Brain microvascular endothelial cell (primary cell): ENCODE measurements at places on chromosomes 3 and 15.

DNA sequence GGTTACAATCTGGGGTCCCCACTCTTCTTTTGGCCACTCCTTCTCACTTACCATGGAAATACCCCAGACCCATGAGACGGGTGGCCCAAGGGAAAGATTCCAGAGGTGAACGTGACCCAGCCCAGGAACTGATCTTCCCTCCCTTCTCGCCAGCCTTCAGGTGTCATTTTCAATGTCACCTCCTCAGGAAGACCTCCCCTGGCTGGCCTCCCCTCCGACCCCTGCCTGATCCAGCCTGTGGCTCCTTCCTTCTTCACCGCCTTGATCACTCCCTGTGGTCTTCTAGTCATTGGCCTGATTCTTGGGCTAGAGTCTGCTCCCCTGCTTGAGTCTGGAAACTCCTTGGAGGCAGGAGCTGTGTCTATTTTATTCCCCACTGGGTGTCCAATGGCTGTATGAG, 146.1 kb downstream of the SMAD6 start:
- no peak for DNase-seq

DNA sequence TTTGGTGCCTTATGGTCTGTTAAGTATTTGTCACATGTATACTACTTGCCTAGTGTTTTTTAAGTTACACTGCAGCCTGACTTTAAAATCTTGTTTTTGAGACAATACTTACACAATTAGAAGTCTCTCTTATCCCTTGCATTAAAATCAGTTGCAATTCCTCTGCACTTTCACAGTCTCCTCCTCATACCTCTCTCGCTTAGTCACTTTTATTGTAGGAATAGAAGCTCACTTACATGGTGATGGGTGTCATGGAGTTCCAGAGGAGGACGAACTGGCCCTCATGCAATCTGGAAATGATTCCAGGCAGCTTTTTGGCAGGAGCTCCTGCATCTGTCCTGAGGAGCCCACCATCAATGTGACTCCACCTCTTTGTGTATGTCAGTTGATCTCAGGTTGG, 238.4 kb upstream of the TBC1D5 start:
- no peak for DNase-seq

- no peak for DNase-seq
These were observed 328.0 kb upstream of the CDIN1 start for GRCh38 chr15:36251450-36251849.

DNA sequence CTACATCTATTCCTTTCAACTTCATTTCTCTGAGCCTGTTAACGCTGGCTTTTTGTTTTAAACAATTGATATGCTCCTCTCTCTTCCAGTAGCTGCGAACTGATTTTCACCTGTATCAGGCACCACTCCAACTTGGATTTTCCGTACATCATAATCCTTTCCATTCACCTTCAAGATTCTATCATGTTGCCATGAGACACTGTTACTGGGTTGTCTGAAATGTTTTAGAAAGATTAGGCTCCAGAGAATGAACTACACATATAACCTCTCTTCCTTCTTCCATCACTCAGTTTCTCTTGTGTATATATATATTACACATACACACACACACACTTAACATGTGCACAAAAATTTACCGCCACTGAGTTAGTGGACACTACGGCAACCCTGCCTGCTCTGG, at the start of gene USP50:
Gene USP50 (minus strand): TSS at position 101 of the 400 bp plus-strand sequence. CDS start 141 bp downstream, outside the sequence.
- no peak for DNase-seq

GRCh38 chr15:49528289-49528688, 92.3 kb downstream of the FAM227B start:
- DNase-seq = no peak

- DNase-seq = no peak
These were observed 3.4 kb upstream of the HHLA2 start for GRCh38 chr3:108292905-108293328.

- DNase-seq = no peak
These were observed 44.0 kb downstream of the GASK1A start for GRCh38 chr3:43023066-43023465.

DNA sequence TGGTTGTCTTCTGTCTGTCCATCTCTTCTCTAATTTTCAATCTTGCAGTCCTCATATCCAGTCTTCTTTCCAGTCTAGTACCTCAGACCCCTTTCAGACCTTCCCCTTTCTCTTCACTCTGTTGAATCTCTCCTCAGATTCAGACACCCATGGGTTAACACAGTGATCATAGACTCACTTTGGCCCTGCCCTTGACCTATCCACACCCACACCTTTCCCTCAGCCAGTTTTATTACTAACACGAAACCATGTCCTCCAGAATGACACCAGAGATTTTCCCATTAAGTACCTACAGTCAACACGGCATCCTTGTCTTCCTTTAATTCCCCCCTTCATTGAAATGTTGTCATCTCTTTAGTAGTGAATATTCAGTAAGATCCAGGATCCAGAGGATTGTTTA, 74.5 kb upstream of the UBE2E2 start:
- DNase-seq = no peak

DNA sequence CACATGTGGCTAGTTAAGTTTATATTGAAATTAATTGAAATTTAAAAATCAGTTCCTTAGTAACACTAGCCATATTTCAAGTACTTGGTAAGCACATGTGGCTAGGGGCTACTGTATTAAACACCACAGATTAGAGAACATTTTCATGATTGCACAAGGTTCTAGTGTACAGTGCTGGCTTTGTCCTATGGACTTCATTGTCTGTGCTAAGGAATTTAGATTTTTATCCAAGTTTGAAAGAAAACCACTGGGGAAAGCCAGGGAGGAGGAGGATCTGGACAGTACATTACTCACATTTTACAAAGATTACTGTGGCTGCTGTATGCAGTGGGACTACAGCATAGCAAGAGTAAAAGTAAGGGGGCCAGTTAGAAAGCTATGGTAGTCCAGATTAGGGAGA, 13.9 kb downstream of the STAC start:
- peak; percentile 29 for DNase-seq

- DNase-seq = no peak
These were observed 445.0 kb upstream of the TGFBR2 start for GRCh38 chr3:30161375-30161774.

DNA sequence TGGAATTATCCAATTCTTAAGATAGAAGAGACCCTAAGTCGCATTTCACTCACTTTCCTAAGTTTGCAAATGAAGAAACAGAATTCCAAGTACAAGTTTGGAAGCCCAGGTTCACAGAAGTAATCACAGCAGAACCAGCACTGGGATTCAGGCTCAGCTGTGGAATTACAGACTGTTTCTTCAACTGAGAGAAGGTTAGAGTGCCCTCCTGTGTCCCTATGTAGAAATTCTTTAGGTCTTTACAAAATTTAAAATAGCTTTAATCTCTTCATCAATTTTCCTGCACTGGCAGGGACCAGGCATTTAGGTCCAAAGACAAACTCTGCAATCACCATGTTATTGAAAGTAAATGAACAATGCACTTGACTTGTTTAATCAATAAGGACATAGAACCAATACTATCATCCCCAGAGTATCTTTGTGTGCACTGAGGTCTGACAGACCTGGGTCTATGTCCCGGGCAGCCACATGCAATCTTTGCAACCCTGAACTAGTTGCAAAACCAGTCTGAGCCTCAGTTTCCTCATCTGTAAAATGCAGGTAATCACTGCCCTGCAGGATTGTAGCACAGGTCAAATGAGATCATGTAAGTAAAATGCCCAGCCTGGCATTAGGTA, 96.3 kb upstream of the ZBED2 start:
- no peak for DNase-seq

DNA sequence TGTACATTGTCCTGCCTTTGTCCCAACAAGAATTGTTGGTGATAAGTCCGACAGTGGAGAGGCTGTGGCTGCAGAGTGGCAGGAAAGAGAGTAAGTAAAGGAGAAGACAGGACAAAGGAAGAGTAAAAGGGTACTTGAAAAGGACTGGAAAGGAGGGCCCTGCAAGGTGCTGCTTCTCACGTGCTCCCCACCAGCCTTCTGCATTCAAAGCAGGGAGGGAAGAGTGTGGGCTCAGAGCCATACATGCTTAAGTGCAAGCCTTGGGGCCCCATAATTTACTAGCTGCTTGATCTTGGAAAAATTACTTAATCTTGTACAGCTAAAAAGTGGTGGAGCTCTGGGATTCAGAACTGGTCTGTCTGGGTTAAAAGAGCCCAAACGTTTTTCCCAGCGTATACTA, 29.9 kb downstream of the MME start:
- no peak for DNase-seq

GRCh38 chr15:51841406-51842040, 12.1 kb downstream of the TMOD3 start:
- no peak for DNase-seq

GRCh38 chr3:99686955-99687612, 48.7 kb downstream of the COL8A1 start:
- DNase-seq = peak; percentile 60

- no peak for DNase-seq
These were observed 2.0 kb upstream of the MECOM start for GRCh38 chr3:169665264-169666075.

- DNase-seq = no peak
These were observed 29.8 kb downstream of the FBXL22 start for GRCh38 chr15:63626955-63627354.

GRCh38 chr3:1216856-1217255, 124.0 kb downstream of the CNTN6 start:
- no peak for DNase-seq

DNA sequence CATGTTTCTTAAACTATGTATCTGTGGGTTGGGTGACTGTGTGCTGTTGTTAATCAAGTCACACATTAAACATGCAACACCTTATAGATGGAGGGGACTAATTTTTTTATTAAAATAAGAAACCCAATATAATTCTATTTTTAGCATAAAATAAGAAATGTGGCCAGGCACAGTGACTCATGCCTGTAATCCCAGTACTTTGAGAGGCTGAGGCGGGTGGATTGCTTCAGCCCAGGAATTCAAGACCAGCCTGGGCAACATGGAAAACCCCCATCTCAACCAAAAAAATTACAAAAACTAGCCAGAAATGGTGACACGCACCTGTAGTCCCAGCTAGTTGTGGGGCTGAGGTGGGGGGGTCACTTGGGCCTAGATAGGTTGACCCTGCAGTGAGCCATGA, 1021.0 kb downstream of the EPHA3 start:
- peak; percentile 67 for DNase-seq

GRCh38 chr15:39255760-39256159, 325.1 kb upstream of the THBS1 start:
- DNase-seq = no peak

DNA sequence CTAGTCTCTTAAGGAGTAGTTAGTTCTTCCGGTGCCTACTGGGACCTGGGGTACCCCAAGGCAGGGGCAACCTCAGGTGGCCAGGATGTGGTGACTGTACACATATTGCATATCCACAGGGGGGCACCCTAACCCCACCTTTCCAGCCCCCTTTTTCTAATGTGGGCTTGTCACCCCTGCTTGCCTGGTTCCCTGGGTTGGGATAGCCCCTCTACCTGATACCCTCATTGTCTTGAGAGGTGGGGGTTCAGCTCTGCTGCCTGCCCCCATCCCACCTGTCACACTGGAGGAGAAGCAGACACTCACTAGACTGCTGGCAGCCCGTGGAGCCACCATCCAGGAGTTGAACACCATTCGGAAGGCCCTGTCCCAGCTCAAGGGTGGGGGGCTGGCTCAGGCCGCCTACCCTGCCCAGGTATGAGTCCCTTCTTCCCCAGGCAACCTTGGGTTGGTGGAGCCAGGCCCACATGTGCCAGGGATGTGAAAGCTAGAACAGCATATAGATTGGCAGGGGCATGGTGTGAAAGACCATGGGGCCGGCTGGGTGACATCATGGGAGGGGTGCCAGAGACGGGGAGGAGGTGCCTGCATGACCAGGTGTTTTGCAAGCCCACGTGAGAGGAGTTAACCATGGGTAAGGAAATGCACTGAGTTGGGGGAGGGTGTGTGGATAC, 4.0 kb downstream of the GLYCTK start:
- no peak for DNase-seq

GRCh38 chr3:107630779-107631178, 108.0 kb downstream of the BBX start:
- DNase-seq = no peak

- DNase-seq = peak; percentile 39
These were observed 103.0 kb upstream of the ARHGEF26 start for GRCh38 chr3:154018100-154018696.

GRCh38 chr15:39854161-39854560, 65.9 kb downstream of the GPR176 start:
- no peak for DNase-seq

GRCh38 chr3:39476783-39477182, 9.3 kb downstream of the MOBP start:
- no peak for DNase-seq

- DNase-seq = no peak
These were observed 41.4 kb downstream of the PGPEP1L start for GRCh38 chr15:98966091-98966787.

GRCh38 chr15:35293353-35294130, 208.4 kb upstream of the NANOGP8 start:
- DNase-seq = peak; percentile 54

DNA sequence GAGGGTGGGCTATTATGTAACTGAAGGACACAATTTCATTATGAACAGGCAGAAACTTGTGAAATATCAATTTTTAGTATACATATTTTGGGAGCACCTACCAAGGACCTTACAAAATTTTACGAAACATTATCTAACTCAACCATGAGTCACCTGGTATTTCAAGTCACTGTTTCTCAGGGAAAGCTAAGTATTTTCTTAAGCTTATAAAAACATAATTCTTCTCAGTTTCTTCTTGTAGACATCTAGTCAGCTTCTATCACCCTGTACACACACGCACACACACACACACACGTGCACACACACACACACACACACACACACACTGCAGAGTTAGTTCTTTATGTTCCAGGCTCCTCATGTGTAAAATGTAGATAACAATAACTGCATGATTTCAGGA, 658.3 kb downstream of the TUSC7 start:
- no peak for DNase-seq

- no peak for DNase-seq
These were observed 213.6 kb downstream of the RBMS3 start for GRCh38 chr3:29494305-29495036.

GRCh38 chr15:96889734-96890480, 559.4 kb downstream of the NR2F2 start:
- no peak for DNase-seq

- no peak for DNase-seq
These were observed 128.7 kb upstream of the TLE3 start for GRCh38 chr15:70226337-70226980.

GRCh38 chr15:85179700-85180099, 198.0 kb downstream of the PDE8A start:
- DNase-seq = no peak

- no peak for DNase-seq
These were observed 31.7 kb downstream of the ECT2 start for GRCh38 chr3:172782235-172782634.

GRCh38 chr3:146160321-146160963, 542 bp downstream of the PLOD2 start:
- DNase-seq = peak; percentile 64

DNA sequence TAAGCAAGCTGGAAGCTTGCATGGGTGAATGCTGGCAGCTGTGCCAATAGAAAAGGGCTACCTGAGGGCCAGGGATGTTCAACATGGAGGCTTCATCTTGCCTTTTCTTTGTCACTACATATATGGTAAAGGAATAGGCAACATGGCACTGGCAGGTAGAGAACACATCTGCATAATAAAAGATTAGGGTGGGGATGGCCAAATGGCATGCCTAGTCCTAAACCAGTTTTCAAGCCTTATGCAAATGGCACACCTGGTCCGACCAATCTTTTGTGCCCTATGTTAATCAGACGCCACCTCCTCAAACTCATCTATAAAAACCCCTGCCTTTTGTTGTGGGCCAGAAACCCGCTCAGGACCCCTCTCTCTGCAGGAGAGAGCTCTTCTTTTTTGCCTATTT, 216.8 kb upstream of the PROK2 start:
- DNase-seq = no peak

GRCh38 chr3:133294253-133294652, 105.6 kb upstream of the BFSP2 start:
- peak; percentile 25 for DNase-seq

GRCh38 chr15:31811641-31812040, 218.7 kb upstream of the CHRNA7 start:
- no peak for DNase-seq
